ENCODE measurements at places on chromosomes 1 and 21.

DNA sequence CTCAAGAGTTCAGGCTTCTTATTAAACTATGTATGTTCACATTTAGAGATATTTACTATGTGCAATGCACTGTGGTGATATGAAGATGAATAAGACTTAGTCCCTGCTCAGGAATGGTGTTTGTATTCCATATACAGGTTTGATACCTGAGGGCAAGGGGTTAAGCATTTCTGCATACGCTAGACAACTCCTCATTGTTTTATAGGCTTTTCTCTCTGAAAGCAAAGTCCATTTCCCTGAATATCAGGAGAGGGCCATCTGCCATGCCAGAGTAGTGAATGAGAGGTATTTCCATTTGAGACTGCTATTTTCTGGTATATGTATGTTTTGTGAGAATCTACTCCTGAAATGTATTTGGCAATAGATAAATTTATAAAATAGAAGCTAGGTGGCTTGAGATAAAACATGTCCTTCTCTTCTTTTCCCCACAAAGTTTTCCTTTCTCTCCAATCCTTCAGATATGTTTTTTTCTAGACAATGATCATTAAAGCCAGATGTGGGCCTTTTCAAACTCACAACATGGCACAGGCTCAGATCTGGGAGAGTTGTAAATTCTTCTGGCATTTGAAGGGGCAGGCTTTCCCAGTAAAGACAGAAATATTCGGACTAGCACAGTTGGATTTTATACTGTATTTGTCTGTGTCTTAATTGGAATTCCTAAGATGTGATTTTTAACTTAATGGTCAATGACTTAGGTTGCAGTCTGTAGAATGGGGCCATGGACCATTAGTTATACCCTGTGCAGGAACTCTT lies 73.3 kb upstream of the WDR26 start:
- no peak for DNase-seq

DNA sequence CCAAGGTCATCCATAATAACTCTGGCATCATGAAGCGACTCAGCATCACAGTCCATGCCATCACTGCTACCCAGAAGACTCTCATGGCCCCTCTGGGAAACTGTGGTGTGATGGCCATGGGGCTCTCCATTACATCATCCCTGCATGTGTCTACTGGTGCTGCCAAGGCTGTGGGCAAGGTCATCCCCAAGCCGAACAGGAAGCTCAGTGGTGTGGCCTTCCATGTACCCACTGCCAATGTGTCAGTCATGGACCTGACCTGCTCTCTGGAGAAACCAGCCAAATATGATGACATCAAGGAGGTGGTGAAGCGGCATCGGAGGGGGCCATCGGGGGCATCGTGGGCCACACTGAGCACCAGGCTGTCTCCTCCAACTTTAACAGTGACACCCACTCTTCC lies 65.1 kb upstream of the ARHGAP29 start:
- DNase-seq: no peak

GRCh38 chr1:7721940-7722669 lies 49.0 kb upstream of the VAMP3 start:
- DNase-seq: no peak

GRCh38 chr1:9942399-9942938 lies 722 bp downstream of the LZIC start:
- DNase-seq: no peak

DNA sequence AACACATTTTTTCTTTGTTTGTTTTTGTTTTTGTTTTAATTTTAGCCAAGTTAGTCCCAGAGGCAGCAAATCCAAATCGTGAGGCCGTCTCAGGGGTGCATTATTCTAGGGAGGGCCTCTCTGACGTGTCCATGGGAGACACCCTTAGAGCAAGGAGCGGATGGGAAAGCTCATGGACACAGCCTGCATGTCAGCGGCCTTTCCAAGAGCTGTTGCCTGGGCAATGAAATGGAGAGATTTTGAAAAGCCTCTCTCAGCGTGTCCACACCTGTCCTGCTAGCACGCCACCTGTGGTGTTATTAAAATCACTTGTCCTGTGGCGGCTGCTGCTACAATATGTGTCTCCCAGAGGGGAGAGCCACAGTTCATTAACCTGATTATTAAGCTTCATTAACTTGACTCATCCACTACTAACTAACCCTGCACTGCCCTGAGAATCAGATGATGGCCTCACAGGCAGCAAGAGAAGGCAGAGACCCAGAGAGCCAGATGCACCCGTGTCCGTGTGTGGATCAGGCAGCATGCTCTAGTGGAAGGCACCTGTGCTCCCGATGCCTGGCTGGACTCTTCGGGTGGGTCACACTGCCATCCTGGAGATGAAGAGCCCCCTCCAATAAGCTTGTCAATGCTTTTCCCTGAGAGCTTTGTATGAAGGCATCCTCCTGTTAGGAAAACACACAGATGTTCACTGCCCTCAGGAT lies 133.3 kb downstream of the PGBD5 start:
- DNase-seq: peak; percentile 17

- no peak for DNase-seq
Observed at GRCh38 chr21:17585875-17586450, 26.7 kb downstream of the BTG3 start.

GRCh38 chr1:3669971-3670431 lies 17.7 kb downstream of the TP73 start:
- DNase-seq: peak; percentile 17

GRCh38 chr1:246595146-246595545 lies 28.9 kb downstream of the CNST start:
- no peak for DNase-seq

DNA sequence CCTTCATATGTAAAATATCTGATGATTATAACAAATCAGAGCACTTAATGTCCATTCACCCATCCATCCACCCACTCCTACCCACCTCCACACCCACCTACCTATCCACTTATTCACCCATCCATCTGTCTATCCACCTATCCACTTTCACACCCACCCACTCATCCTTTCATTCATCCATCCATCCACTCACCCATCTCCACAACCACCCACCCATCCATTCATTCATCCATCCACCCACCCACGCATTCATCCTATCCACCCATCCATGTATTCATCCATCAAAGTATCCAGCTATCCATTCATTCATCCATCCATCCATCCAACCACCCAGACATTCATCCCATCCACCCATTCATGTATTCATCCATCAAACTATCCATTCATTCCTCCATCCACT lies 466.1 kb downstream of the AJAP1 start:
- DNase-seq: no peak

DNA sequence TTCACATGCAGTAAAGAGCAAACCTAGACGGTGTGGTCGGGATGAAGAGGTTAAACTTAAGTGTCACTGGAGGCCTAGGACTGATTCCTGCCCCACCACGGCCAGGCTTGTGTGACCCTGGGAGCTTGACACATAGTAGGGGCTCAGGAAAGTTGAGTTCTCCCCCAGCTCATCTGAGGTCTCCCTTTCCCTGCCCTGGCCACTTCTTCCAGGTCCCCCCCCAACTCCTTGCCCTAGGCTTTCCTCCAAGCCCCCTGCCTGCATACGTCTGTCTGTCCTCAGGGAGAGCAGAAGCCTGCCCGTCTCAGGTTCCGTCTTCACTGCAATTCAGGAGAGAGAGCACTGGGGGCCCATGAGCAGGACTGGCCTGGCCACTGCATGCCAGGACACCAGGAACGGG lies 225.8 kb downstream of the PTPRU start:
- DNase-seq: no peak

DNA sequence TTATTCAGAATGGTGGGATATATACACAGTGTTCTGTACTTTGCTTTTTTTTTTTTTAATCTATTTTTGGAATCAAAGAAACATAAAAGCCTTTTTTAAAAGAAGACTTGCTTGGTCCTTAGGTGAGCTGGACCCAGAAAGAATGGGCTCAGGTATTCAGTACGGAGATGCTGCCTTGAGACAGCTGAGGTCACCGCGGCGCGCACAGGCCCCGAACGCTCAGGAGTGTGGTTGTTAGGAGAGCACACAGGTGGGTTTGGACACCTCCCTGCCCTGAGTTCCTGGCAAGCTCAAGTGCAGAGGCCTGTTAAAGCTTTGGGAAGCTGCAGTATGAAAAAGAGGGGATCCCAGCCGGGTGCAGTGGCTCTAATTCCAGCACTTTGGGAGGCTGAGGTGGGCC lies 31.8 kb downstream of the RAB4A start:
- DNase-seq: no peak

- DNase-seq: no peak
Observed at GRCh38 chr1:57124768-57125446, 159.1 kb upstream of the C8B start.
